ENCODE measurements at places on chromosomes 1 and 21. TPM values are rescaled to one million over a fixed set of nuclear protein-coding genes. Genes with fewer than 3 reads are reported as not detected.

The FCRL5 gene
- total RNA-seq = not detected

DNA sequence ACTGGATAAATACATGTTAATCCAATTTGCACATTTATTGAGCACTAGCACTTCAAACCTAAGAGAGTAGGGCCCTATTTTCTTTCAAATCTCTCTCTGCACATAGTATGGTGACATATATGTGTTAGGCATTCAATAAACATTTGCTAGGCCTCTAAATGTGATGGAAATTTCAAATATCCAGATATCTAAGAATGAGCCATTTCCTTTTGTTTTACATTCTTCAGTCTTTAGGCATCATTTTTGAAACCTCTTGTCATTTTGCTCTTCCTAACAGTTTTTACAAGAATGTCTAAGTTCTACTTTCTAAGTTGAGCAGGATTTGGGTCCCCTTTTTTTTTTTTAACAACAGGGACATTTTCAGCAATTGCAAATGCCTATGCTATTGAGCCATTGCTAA lies 395.7 kb upstream of the ST6GALNAC5 start:
- no peak for DNase-seq

- DNase-seq = peak; percentile 83
Observed at GRCh38 chr1:8238141-8239038, 79.5 kb upstream of the SLC45A1 start.

- DNase-seq = no peak
Observed at GRCh38 chr21:43995521-43996105, 16.5 kb upstream of the TRAPPC10 start.

DNA sequence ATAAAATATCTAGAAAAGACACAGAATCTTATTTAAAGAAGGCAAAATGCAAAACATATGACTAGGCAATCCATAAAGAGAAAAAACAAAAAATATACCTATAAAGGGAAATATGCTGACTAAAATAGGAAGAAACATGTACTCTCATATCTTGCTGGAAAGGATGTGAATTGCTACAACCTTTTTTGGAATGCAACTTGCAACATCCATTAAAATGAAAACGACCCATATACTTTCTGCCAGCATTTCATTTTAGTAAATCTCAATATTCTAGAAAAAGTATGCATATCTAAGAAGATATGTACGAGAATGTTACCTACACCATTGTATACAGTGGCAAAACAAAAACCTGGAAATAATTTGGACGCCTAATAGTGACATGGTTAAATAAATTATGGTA lies 56.6 kb downstream of the EDEM3 start:
- peak; percentile 20 for DNase-seq

DNA sequence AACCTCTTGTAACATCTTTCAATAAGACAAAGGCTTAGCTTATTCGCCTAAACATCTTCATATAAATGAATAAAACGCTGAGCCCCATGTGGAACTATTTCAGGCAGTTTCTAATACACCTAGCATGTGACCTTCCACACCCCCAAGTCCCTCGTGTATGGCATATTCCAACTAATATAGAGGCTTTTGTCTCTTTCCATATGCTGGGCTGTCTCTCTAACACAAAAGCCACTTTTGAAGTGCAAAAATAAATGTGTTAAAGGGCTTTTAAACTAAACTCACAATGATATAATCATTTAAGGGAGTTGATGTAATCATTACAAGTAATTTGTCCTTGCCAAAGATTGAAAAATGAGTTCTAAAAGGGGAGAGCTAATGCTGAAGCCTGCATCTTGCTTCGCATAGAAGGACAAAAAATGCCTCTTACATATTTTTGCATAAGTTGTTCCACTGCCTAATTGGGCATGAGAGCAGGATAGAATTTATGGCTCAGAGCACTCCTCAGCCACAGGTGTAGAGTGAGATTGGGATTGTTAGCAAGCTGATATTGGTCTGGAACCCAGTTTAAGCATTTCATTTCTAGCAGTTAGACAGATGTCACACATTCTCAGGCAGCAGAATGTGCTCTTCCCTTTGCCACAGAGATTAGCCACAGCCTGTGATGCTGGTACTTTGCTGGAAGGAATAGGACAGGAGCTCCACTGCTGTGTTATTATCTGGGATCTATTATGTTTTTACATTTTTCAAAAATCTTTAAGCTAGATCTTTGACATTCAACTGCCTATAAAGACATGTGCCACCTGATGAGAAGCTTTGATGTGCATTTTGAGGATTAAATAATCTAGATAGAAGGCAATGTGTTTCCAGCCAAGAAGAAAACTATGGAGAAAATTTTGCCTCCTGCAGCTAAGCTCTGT lies 1044.4 kb downstream of the ADGRL2 start:
- DNase-seq = no peak

DNA sequence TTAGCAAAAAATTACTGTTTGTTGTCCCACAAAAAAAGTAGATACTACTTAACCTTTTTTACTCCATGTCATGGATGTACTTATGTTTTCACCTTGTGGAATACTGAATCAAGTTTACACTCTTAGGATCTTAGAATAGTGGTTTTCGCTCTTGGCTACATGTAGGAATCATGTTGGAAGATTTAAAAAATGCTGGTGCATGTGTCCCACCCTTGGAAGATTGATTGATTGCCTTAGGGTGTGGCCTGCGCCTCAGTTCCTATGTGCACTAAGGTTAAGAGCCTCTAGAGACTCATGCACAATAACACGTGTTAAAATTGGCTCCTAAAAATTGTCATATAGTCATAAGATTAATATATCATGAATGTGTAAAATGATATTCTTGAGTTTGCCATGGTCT lies 25.0 kb downstream of the HS2ST1 start:
- DNase-seq = no peak
